Neuronal stem cell (in vitro differentiated cells): ENCODE measurements at places on chromosomes 1 and 21.

DNA sequence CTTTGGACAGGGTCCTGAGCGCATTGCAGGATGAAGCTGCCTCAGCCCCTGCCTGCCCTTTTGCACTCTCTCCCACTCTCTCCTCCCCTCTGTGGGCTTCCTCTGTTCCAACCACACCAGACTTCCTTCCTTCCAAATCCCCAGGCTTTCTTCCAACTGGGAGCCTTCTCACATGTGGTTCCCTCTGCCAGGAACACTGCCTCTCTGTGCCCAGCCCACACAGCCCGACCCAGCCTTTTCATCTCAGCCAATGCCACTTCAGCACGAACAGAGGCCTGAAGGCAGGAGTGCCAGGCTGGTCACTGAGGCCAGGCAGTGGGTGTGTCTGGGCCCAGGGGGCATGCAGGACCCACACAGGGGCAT is 5.9 kb downstream of the SELENON start:
- no peak for DNase-seq

GRCh38 chr1:208298593-208299269 is 54.5 kb upstream of the PLXNA2 start:
- no peak for DNase-seq

- DNase-seq: no peak
These were observed 5.9 kb upstream of the SIPA1L2 start for GRCh38 chr1:232635778-232636356.

DNA sequence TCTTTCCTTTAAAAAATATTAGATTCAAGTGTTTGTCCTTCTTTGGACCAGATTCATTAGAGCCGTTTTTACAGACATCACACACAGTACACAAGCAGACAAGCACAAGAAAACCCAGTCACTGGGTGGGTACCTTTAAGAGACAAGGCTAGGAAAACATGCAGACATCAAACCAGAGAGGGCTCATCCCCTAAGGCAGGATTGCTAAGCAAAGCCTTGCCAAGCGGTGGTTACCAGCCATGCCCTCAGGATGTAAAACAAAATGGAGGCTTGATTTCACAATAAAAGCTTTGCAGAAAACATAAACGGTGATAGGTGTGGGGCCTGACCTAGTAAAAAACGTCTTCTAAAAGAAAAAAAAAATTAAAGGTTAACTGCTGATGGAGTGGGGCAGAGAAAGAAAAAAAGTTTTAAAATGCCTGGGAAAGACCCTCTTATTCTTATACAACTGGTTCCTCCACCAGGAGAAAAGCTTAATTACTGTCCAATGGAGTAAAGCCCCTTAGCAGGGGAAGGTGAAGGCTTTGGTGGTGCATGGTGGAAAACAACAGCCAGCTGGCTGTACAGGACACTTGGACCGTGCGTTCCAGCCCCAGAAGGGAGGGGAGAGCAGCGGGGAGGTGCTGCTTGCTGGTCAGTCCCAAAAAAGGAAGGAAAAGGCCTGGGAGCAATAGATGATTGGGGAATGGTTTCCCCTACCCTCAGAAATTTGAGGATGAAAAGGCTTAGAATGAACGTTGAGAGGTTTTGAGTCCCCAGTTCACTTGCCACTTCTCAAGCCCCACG is 30.4 kb upstream of the FMO1 start:
- no peak for DNase-seq

DNA sequence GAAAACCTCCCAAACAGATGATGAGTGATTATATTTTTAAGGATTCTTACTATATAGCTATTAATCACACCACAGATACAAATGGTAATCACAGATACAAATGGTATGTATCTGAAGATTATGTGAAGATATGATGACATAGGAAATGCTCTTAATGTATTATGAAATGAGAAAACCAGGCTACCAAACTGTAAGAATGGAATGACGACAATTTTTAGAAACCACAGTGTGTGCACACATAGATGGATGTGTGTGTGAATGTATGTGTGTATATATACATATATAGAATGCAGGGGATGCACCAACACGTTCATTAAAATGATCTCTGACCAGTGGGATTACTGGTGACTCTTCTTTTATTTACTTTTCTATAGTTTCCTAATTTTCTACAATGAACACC is 21.5 kb upstream of the ENAH start:
- DNase-seq: no peak

GRCh38 chr1:217021956-217022355 is 298.7 kb upstream of the ESRRG start:
- no peak for DNase-seq

GRCh38 chr1:29502911-29503840 is 266.9 kb downstream of the PTPRU start:
- DNase-seq: no peak
